ENCODE measurements at places on chromosomes 3 and 15. TPM values are rescaled to one million over a fixed set of nuclear protein-coding genes. Genes with fewer than 3 reads are reported as not detected.

Gene ARPP21
- not detected for total RNA-seq

Gene EOGT
- total RNA-seq: 19.6 TPM

Gene SYNPR
- total RNA-seq: not detected

Gene IL5RA
- total RNA-seq: not detected

Gene THOC7
- total RNA-seq: 70.6 TPM

Gene IRAK2
- 6.0 TPM for total RNA-seq

Gene RHOV
- total RNA-seq: 118 TPM

Gene CELSR3
- total RNA-seq: 0.88 TPM

Gene EHHADH
- total RNA-seq: 10.6 TPM

Gene AQP9
- total RNA-seq: 0.60 TPM

Gene AADACL2
- not detected for total RNA-seq

Gene FBXW12
- not detected for total RNA-seq

Gene ZNF80
- not detected for total RNA-seq

Gene MON1A
- 8.5 TPM for total RNA-seq

Gene TIMP4
- total RNA-seq: 1.2 TPM

Gene BUB1B
- total RNA-seq: 15.3 TPM

Gene XIRP1
- total RNA-seq: not detected

Gene SQOR
- 125 TPM for total RNA-seq

Gene FBN1
- total RNA-seq: 6.9 TPM

Gene PAQR5
- 13.6 TPM for total RNA-seq

Gene PARL
- total RNA-seq: 50.5 TPM

Gene GOLGA8K
- not detected for total RNA-seq

Gene CMTM8
- total RNA-seq: 1.00 TPM

Gene CPNE4
- 0.04 TPM for total RNA-seq

Gene ERC2
- 0.48 TPM for total RNA-seq

All from esophagus mucosa (tissue), 1 donor.